NCI-H1417 treated with DMSO at 0.1 percent for 48 hours (cell line): ENCODE measurements at places on chromosomes 3 and 15.

GRCh38 chr15:69126054-69126469 is 34.4 kb upstream of the GLCE start:
- DNase-seq, result no peak

GRCh38 chr3:10726787-10727186 is 89.2 kb upstream of the SLC6A11 start:
- DNase-seq, result no peak

DNA sequence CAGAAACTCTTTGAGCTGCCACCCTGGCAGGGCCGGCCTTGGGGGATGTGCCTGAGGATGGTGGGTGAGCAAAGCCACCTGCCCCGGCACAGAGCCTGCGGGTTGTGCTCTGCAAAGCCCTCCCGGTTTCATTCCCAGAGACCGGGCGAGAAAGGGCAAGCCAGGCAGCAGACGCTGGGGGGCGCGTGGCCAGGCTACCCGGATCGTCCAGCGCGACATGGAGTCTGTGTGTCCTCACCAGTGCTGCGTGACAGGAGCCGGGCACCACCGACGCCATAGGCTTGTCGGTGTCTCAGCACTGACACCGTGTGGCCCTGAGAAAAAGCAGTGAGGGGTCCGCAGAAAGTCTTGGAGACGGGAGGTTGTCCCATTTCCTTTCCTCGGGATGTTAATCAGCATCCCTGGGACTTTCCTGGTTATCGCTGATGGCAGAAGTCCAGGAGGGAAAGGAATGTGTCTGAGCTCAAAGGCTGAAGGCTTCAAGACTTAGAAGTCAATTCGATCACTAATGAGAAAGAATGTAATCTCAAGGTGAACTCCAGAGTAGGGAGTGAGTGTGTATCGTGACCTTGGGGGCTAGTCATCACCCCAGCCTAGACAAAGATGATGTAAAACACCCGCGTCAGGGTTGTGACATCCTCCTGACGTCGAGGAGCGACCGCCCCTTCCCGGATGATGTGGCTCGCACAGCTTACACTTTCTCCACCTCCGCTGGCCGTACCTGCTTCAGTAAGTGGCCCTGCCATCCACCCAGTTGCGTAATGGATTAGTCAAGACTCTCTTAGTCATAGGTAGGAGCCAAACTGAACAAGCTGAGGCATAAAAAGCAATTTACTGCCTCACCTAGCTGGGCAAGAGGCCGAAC is 36.3 kb upstream of the PLA2G4E start:
- DNase-seq, result peak; percentile 12

- no peak for DNase-seq
Measured at GRCh38 chr3:59444294-59444671, 394.5 kb upstream of the CFAP20DC start.

- DNase-seq, result no peak
Measured at GRCh38 chr3:125148836-125149235, 63.7 kb downstream of the SLC12A8 start.

DNA sequence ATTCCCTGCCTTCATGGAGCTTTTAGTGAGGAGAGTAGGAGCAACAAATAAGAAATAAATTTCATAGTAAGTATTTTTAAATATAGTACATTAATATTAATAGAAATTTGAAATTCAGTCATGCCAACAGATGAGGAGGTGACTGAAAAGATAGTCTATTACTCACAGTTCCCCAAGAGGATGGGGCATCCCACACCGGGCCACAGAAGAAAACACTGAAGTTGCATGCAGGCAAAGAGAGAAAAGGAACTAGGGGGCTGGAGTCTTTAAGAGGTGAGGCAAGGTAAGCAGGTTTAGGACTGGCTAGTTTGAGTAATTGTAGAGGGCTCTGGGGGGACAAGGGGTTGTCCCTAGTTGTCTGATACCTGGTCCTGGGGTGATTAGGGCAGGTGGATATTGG is 120.1 kb upstream of the UMPS start:
- DNase-seq, result no peak

GRCh38 chr3:41210966-41211365 is 11.7 kb downstream of the CTNNB1 start:
- DNase-seq, result no peak

DNA sequence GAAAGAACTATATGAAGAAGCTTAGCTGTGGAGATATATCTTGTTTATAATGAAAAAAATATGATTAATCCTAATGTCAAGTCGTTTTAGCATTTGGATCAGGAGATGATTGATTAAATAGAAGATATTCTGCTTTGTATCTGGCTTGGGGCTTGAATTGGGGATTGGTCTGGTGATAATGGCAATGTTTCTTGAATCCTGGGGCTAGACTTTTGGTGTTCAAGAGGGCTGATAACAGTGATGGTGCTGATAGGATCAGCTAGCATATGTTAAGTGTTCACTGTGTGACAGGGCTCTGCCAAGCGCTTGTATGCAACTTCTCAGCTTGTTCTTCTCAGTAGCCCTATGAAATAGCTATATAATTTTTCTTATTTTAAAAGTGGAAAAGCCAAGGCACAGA is 20.2 kb downstream of the CNOT10 start:
- no peak for DNase-seq

- no peak for DNase-seq
Measured at GRCh38 chr3:24415824-24416223, 78.8 kb downstream of the THRB start.

DNA sequence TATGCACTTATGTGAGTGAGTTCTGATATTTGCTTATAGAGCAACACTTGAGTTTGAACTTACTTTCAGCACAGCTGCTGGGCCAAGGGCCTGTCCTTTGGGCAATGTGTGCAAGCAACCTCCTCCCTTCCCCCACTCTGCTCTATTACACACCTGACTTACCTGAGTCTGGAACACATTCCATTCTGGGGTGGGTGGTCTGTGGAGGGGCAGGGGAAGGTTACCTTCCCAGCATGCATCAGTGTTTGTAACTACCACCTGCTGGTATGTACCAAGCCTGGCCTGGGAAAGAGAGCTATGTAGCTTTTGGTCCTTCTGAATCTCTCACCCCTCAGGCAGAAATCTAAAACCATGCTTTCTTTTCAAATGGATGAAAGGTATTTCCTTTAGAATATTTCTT is 103.0 kb downstream of the ISL2 start:
- no peak for DNase-seq

DNA sequence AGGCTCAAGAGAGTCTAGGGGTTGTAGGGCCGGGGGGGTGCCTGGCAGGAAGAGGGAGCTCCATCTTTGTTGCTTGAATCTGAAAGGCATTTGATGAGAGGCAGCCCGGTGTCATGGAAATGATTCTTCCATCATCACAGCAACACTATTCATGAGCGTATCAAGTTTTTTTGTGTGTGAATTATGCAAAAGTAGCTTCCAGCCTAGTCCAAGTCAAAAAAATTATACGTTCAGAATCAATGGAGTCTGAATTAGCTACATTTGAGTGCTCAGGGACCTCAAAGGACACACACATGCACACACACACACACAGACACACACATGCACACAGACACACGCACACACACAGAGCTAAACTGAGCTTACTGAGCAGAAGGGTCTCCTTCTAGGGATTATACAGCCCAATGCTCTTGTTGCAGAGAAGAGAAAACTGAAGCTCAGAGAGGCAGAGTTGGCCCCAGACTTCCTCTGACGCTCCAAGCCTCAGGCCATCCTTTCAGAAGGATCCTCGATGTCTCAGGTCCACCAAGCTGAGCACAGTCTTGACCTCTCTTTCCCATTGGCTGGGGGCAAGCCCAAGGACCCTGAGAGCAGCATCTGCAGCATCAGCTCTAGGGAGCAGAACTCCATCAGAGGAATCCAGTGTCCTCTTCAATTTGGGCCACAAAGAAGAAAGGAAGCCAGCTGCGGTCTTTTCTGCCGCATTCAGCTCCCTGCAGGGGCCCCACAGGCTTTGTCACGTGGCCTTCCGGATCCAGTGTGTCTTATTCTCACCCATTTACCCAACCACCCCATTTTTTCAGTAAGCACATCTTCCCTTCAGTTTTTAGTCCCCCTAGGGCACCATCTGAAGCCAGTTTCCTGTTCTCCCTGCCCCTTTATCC is 228.0 kb downstream of the UACA start:
- no peak for DNase-seq

DNA sequence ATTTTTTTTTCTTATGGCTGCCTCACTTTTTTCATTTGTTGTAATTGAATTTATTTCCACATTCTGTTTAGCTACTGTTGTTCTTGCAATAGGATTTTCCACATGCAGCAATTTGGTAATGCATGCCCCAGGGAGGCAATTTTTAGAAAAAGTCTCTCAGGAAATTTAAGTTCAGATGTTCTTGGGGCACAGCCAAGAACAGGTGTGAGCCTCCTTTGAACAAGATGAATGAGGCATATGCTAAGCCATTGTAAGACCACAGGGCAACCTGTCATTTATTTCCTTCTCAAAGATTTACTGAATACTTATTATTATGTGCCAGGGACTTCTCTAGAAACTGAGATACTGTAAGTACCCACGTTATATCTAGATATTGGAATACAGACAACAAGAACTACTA is 549.5 kb downstream of the DIPK2A start:
- DNase-seq, result no peak

GRCh38 chr3:46714728-46715506 is 2.8 kb downstream of the PRSS50 start:
- no peak for DNase-seq

- no peak for DNase-seq
Measured at GRCh38 chr3:38029400-38030125, at the start of gene PLCD1. TSS of gene PLCD1 (minus strand) at chr3:38029642. CDS start at chr3:38029539, 103 bp downstream.

GRCh38 chr3:55702822-55703221 is 215.7 kb upstream of the WNT5A start:
- DNase-seq, result no peak

DNA sequence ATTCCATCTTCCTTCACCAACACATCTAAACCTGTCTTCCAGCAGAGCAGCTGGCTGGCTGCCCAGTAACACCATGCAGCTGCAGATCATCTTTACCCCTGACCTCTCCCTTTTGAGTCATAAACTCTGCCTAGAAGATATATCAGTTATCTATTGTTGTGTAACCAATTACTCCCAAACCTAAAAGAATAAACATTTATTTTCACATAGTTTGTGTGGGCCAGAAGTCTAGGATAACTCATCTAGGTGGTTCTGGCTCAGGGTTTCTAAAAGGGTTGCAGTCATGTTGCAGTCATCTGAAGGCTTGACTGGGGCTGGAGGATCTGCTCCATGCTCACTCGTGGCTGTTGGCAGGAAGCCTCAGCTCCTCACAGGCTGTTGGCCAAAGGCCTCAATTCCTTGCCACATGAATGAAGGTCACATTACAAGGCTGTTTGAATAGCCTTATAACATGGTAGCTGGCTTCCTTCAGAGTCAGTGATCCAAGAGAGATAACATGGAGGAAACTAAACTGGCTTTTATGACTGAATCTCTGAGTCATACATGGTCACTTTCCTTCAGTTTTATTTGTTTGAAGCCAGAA is 92.8 kb downstream of the GOLIM4 start:
- DNase-seq, result no peak

- DNase-seq, result no peak
Measured at GRCh38 chr3:27590437-27591298, 106.5 kb upstream of the SLC4A7 start.

- DNase-seq, result no peak
Measured at GRCh38 chr3:40504636-40505430, 1.0 kb upstream of the ZNF620 start.

- no peak for DNase-seq
Measured at GRCh38 chr3:99881121-99881524, 63.5 kb downstream of the CMSS1 start.

- DNase-seq, result no peak
Measured at GRCh38 chr3:182786564-182787196, 6.6 kb upstream of the ATP11B start.

GRCh38 chr3:140219923-140220452 is 285.0 kb downstream of the CLSTN2 start:
- no peak for DNase-seq

- DNase-seq, result no peak
Measured at GRCh38 chr3:124810970-124811369, 76.2 kb downstream of the ITGB5 start.

DNA sequence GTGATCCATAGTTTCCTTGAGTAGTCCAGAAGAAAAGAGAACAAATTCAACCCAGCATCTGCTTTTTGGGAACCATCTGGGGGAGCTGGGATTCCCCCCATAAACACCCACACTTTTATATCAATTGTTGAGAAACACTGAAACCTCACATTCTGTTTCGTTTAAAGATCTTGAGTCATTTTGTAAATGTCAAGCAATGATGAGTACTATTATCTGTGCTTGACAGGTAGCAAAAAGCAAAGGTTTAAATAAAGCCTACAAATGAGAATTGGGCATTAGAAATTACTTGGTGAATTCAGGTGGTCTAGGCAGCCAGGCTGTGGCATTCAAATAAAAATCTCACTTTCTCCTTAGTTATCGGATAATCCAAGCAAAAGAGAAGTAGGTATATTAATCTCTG is 75.7 kb downstream of the TMEM266 start:
- no peak for DNase-seq

DNA sequence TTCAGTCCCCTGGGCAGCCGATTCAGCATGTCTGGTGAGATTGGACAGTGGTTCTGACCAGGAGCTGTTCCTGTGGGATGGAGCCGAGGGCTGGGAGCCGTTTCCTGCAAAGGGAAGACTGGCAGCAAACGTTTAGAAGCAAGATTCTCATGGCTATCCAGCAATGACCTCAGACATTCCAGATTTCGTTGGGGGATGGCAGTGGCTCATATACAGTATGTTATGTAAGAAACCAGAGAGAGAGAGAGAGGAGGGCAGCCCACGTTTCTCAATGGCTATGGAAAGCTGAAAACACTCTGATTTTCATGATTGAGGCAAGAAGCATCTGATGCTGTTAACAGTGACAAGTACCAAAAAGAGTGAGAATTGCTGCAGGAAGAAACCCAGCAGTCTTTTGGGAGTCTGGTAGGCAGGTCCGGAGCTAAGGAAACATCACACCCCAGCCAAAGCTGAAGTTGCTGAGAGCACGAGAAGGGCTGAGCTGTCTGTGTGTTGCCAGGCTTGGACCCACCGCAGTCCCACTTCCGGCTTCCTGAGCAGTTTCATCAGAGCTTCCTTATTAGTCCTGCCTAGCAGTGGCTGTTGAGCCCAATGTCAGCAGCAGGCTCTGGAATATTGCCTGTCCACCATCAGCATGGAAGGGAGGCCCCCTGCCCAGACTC is 25.6 kb upstream of the VPS8 start:
- DNase-seq, result no peak
